ENCODE measurements at places on chromosomes 3 and 15.

- no peak for DNase-seq
Measured at GRCh38 chr3:111593666-111594065, 1.5 kb downstream of the ZBED2 start.

- no peak for DNase-seq
Measured at GRCh38 chr15:86756688-86757087, 677.0 kb downstream of the AGBL1 start.

GRCh38 chr15:45637552-45638033 lies 2.8 kb downstream of the SQOR start:
- peak; percentile 59 for DNase-seq

GRCh38 chr15:29379647-29380046 lies 110.0 kb upstream of the NSMCE3 start:
- no peak for DNase-seq

GRCh38 chr3:79329154-79329553 lies 438.6 kb downstream of the ROBO1 start:
- DNase-seq: no peak

DNA sequence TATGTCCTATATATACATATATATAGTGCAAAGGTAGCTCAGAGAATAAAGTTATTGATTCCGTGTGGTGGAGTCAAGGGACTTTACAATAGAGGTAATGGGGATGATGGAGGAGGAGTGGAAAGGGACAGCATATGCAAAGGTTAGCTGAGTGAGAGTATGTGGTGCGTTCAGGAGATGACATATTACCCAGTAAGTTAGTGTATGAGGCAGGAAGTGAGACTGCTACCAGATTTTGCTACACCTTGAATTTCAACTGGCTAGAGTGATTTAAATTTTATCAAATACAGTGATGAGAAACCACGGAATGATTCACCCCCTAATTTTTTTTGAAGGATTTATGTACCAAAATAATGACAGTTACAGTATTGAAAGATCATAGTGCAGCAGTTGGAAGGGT lies 2.8 kb downstream of the ACTL6A start:
- DNase-seq: no peak

- DNase-seq: no peak
Measured at GRCh38 chr3:144499001-144499930, 527.6 kb downstream of the DIPK2A start.

DNA sequence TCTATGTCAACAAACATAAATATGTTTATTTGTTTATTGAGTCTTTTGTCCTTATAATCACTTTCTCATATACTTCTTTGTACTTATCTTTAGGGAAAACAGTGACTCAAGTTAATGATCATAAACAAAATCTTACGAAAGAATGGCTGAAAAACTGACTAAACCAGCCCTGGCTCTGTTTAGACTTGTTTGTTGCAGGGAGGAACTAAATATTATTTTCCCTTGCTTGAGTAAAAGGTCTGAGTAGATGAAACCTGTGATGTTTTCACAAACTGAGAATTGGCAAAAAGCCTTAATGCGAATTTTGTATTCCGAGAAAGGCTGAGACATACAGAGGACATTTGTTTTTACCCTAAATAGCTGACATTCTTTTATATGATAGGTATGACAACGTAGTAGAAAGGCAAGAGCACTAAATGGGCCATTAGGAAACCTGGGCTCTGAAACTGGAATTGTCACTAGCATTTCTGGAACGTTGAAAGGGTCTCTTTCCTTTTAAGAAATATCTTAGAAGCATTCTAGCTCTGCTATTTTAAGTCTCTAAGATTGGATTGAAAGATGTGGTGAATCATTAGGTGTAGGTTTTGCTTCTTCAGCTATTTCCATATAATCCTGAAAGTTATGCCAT lies 18.2 kb upstream of the CLDN16 start:
- no peak for DNase-seq

GRCh38 chr3:44987332-44987731 lies 11.3 kb downstream of the EXOSC7 start:
- DNase-seq: no peak

GRCh38 chr15:86837294-86838061 lies 757.8 kb downstream of the AGBL1 start:
- no peak for DNase-seq

GRCh38 chr3:176521531-176522175 lies 675.6 kb downstream of the TBL1XR1 start:
- no peak for DNase-seq

DNA sequence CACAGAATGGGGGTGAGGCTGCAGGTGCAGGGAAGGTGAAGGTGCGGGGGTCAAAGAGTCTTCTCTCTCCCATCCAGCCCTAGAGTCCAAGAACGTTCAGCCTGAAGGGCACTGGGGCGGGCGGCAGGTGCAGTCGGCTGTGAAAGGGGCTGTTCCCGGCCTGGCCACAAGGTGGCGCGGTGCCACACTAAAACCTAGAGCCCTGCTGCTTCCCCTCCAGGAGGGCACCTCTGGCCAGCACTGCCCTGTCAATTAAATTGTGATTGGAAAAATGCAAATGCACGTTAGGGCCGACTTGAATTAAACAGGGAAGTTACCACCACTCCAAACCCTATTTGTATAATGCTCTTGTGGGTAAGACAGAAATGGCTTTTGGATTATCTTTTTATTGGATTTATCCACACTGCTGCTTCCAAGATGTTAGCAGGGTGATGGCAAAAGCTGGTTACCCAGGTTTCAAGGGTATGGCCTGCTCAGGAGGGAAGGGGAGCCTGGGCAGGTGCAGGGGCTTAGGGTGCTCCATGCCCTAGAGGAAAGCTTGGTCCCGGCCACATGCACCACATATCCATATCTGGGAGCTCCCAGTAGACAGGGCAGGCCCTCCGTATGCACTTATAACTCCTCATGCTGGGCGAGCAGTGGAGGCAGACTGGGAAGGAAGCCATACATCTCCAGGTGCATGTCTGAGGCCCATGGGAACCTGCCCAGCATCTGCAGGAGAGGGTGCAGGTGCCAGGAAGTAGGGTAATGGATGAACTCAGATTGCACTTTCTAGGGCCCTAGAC lies 119.8 kb downstream of the ADCY5 start:
- peak; percentile 88 for DNase-seq
